HCT116 (cell line): ENCODE measurements at places on chromosomes 1 and 21. TPM values are rescaled to one million over a fixed set of nuclear protein-coding genes. Genes with fewer than 3 reads are reported as not detected.

DNA sequence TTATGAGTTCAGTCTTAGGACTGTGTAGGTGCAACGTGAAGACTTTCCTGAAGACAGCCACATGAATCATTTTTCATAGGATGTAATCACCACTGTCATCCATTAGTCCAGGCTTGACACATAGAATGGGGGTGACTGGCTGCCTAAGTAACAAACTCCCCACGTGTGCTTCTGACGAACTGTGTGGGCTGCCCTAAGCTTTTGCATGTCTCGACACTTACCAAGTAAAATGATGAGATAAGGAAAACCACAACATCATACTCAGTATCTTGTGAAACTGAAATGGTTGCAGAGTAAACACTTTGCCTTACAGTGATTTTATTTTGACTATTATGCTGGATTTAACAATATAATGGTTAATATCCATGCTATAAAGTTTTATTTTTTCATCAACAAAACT, 19.5 kb downstream of the ERG start:
- DNase-seq: no peak

GRCh38 chr21:28834335-28835238, 158.1 kb downstream of the LTN1 start:
- no peak for DNase-seq

GRCh38 chr1:197924516-197925123, 7.4 kb downstream of the LHX9 start:
- DNase-seq: peak; percentile 51

The ZMYND12 gene
- total RNA-seq: 0.25 TPM

DNA sequence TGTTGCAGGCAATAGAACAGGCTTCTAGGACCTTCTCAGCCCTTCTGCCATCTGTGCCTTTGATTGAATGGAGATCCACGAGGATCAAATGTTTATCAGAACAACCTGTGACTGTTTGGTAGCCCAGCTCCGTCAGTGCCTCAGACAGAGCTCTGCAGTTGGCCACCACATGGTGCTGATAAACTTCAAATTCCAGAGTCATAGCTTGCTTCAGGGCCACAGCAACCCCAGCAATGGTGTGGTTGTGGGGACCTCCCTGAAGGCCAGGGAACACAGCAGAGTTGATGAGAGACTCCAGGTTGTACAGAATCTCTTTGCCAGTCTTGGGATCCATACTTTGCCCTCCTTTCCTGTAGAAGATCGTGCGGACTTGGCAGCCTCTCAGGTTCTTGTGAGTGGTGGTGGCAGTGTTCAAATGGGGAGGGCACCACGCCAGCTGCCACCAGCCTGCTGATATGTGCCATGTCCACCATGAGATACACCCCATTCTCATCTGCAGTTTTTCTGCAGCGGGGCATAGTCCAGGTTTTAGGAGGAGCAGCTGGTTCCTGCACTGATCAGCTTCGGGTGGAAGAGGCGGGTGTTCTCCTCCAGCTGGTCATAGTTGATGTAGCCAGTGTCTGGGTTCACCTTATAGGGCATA, 82.9 kb upstream of the ARTN start:
- no peak for DNase-seq

DNA sequence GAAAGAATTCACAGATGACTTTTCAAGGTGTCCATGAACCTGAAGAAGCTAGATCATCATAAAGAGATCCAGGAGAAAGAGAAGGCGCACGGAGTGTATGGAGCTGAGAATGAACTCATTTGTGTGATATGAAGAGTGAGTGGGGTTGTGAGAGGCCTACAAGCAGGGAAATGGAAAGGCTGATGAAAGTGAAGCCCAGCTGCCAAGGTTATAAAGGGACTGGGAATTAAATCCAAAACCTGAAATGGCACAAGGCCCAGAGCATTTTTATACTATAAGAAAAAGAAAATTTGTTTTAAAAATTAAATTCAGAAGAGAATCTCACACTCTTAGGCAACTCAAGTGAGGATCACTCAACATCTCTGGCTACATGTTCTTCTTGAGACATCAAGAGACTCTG, 43.4 kb downstream of the HSD3B1 start:
- DNase-seq: no peak

The CDC20 gene
- 355 TPM for total RNA-seq

GRCh38 chr1:149849947-149850360, 49.4 kb upstream of the BOLA1 start:
- no peak for DNase-seq

The RGS4 gene
- total RNA-seq: not detected

The LIPI gene
- total RNA-seq: not detected

- DNase-seq: no peak
Measured at GRCh38 chr1:89710498-89711139, 77.7 kb downstream of the LRRC8C start.

DNA sequence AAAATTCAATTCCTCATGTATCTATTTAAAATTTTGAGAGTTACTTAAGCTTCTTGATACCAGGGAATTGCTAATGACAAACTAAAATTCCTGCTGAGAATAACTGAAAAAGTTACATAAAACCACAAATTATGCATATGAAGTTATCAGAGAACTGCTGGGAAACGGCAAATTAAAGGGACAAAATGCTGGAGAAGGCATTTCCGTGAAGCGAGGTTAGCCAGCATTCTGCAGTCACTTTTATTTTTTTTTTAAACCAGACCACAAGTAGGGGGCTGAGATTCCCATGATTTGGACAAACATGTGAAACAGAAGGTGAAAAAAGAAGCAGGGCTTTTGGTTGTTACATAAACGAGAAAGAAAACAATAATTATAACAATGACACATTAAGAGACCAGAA, 737.6 kb upstream of the CHRM3 start:
- no peak for DNase-seq

GRCh38 chr1:47590523-47591225, 152.8 kb downstream of the FOXD2 start:
- DNase-seq: no peak

The LAMTOR2 gene
- 60.2 TPM for total RNA-seq

The BRINP3 gene
- total RNA-seq: not detected

GRCh38 chr1:25550155-25550506, 6.7 kb downstream of the LDLRAP1 start:
- no peak for DNase-seq

DNA sequence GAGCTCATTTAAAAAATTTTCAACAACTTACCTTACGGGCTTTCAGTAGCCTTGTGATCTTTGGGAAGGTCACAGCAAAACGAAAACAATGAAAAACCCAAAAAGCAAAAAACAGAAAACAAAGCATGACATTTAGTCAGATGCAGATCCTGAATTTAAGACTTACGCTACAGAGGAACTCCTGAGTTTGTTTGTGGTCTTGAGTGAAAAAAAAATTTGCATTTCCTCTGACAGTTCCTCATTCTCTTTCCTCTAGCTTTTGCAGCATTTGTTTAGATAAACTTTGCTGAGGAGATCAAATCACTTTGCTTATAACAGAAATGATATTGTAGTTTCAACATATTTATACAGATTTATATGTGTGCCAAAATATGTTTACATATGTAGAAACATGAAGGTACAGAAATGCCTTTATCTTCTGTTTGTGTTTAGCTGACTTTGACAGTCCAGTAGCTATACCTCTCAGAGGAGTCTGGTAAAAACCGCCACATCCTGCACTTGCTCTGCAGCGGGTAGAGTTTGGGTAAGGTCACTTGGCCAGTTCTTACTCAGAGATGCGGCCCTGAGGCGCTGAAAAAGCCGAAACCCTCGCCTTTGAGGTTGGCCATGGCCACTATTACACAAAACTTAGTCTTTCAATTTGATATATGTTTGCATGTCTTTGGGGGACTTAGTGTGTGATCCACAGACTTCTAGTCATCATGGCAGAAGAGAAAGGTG, 142.5 kb downstream of the TNR start:
- no peak for DNase-seq

DNA sequence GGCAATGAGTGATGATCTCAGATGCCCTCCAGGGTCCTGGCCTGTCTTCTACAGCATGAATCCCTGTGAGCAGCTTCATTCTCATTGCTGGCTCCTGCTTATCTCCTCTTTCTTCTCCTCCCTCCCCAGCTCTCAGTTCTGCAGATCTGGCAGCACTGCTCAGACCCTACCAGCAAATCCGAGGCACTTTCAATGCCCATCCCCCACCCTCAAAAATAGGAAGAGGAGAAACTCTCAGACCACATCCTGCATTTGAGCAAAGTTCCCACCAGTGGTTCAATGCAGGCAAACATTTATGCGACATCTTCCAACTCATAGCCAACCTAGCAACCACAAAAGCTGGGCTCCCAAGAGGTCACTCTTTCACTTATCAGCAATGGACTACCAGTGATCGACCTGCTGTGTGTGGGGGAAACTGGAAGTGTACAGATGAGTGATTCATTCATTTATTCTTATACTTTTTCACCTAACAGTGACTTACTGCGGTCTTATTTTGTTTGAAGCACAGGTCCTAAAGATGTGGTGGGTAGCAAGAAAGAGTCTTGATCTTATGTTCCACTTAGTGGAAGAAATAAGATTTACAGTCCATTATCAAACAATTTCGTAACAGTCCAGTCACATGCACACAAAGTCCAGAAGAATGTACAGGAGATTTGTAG, 5.8 kb upstream of the CHI3L2 start:
- DNase-seq: no peak

- DNase-seq: no peak
Measured at GRCh38 chr1:80593197-80593596, 1207.5 kb upstream of the ADGRL2 start.

DNA sequence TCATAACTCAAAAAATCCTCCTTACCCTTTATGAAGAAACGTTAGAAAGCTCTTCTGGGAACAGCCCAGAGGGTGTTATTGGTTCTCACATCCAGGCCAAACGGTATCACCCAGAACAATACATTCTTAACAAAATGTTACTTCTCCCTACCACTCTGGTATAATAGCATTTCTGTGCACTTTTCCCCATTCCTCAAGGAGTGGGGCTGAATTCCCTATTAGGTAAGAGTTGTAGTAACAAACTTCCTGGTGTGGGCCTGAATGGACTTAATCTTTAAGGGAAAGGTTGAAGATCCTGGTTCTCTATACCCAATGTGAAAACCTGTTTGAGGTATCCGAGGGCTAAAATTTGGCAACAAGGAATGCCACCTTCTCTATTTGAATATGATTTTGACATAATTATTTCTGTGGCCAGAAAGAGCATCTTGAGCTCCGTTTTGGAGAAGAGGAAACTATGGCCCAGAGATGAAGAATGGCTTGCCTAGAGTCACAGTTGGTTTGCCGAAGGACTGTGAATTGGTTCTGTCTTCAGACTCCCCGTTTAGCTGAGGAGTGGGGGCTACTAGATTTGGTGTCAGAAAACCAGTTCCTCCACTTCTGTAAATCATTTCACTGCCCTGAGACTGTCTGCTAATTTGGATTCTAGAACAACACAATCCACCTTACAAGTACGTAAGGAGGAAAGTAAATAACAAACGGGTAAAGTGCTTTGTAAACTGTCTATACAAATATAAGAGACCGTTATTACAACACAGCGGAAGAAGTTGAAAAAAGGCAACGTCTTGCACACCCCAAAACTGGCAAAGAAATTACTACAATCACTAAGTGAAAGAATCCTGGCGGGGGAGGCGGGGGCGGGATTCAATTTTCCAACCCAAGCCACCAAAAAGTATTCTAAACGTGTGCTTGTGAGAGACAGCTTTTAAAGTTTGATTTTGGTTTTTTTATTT, 2.3 kb downstream of the ANP32E start:
- no peak for DNase-seq

The GBP2 gene
- total RNA-seq: 0.98 TPM

GRCh38 chr1:18654599-18654998, 24.0 kb downstream of the PAX7 start:
- no peak for DNase-seq

DNA sequence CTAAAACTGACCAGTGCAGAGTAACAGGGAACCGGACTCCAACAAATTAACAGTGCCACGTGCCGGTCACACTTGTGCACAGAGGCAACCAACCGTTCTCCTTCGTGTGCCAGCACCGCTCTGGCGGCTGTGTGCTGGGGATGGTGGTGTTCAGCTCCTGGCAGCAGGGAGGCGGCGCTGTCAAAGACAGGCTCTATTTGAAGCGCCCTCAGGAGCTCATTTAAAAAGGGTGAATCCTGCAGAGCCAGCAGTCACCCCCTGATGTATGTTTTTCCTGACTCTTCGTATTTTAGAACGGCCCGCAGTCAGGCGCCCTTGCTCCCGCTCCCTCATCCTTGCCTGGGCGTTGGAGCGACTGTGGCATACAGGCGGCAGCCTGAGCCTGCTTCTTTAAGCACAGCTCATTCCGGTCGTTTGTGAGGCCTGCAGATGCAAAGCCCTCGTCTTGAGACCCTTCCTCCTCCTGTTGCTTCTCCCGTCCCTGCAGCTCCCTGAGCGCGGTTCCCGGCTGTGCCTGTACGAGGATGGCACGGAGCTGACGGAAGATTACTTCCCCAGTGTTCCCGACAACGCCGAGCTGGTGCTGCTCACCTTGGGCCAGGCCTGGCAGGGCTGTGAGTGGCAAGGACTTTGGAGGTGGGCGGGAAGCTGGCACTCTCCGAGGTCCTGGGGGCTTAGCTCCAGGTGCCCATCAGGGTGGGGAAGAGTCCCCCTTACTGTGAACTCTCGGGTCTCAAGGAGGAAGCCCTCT, 1.1 kb downstream of the DFFB start:
- no peak for DNase-seq

DNA sequence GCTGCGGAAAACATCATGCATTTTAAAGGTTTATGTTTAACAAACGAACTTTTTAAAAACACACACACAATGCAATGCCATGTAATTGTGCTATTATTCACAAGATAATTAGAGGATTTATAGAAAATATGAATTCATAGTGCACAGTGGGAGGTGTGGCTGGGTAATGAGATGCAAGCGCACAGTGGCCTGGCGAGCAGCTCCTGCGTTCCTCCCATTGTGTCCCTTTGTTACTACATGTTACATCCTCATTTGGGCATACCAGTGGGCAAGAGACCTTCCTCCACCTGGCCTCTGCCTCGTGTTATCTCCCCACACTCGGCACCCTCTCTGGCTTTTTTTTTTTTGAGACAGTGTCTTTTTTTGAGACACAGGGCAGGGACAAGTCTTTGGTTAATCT, 30.0 kb upstream of the TENT5B start:
- no peak for DNase-seq

GRCh38 chr1:89201106-89201794, 2.5 kb upstream of the GBP4 start:
- no peak for DNase-seq

GRCh38 chr1:4133297-4133938, 233.3 kb upstream of the C1orf174 start:
- no peak for DNase-seq

GRCh38 chr1:222767152-222767571, 30.2 kb downstream of the FAM177B start:
- no peak for DNase-seq

The IQGAP3 gene
- total RNA-seq: 38.8 TPM

GRCh38 chr1:182768963-182769362, 20.6 kb upstream of the NPL start:
- no peak for DNase-seq

The BEND5 gene
- total RNA-seq: not detected

The SYCP1 gene
- total RNA-seq: not detected

- DNase-seq: no peak
Measured at GRCh38 chr1:28296401-28297261, 32.2 kb upstream of the MED18 start.
